Activated T-cell treated with anti-CD3 and anti-CD28 coated beads, Interleukin-2, amount 50 U/mL, for 4 hours (primary cell): ENCODE measurements at places on chromosomes 7 and 10.

DNA sequence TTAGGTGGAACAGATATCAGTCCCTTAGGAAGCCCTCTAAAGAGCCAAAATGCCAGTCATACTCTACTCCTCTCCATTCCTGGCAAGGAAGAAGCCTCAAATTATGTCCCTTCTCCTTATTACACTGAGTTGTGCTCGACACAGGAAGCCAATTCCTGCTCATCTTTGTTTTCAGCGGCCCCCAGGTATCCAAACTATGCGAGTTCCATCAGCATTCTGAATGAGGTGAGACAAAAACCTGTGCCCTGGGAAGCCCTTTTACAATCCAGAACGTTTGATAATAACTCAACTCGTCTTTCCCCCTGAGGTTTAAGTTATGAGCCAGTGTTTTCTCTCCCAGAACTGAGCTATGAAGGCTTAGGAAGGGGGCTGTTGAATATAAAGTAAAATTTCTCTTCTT, 580.5 kb downstream of the NXPH1 start:
- no peak for DNase-seq

GRCh38 chr10:130737621-130738020, 573.9 kb downstream of the TCERG1L start:
- DNase-seq: no peak

GRCh38 chr10:112958275-112958995, 8.4 kb downstream of the TCF7L2 start:
- no peak for DNase-seq

DNA sequence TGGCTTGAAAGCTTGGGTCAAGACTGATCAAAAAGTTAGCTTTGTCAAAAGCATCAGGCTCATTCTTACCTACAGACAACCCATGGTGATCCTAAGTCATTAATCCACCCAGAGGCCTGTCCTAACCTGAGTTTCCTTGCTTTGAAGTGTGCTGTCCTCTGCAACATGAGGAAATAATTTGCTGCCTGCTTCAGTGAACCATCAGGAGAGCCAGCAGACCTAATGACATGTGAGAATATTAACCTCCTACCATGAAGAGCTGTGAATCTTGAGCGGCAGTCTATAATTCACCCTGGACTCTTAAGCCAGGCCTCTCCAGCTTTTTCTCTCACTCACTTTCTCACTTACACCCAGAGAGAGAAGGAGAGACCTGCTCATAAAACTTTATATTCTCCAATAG, 590.0 kb downstream of the LRMDA start:
- DNase-seq: no peak

GRCh38 chr7:90713628-90714027, 117.5 kb downstream of the CDK14 start:
- no peak for DNase-seq

DNA sequence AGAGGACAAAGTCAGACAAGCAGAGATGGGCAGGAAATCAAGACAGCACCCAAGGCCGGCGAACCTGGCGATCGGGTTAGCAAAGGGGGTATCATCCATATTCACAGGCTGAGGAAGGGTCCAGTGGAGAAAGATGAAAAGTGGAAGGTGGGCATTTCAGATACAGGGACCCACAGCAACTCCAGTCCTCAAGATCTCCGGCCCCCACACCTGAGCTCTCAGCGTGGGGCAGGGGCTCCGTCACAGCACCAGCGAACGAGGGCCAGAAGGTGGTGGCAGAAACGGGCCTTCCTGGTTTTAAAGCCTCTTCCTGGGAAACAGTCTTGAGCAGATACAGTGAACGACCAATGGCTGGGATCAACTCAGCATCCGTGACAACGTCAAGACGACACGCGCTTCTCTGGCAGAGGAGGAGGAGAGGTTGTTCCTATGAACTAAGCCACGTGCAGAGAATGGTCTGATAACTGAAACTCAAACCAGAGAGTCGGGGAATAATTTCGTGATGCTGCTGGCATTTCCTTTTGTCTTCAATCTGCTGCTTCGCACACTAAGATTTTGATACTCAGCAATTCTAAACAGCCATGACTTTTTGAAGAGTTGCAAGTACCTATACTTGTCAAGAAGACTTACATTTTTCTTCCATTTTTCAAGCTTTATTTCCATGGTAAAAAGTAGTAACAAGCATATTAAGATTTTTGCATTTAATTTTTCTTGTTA, 219.8 kb downstream of the ZMYND11 start:
- DNase-seq: no peak
